Esophagus squamous epithelium (tissue), 5 donors: ENCODE measurements at places on chromosomes 6 and 20.

GRCh38 chr6:104788400-104788799 lies 71.3 kb downstream of the HACE1 start:
- DNase-seq: no peak

- no peak for DNase-seq
These were observed 8.9 kb downstream of the C6orf118 start for GRCh38 chr6:165300422-165300936.

DNA sequence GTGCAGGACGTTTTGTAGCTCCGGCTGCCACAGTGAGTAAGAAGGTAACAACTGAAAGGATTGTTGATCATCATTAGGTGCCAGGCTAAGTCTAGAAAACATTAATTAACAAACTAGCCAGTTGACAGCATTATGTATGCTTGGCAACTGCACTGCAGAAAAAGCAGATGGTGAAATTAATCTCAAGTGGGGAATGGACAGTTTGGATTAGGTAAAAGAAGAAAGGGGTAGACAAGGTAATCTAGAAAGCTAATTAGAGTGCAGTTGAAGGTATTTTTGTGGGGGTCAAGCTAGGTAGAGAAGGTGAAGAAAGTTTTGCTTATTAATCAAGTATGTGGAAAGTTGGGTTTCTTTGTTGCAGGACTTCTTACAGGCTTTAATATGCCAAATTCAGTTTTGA lies 69.7 kb upstream of the HINT3 start:
- no peak for DNase-seq

GRCh38 chr20:10553326-10553984 lies 118.3 kb downstream of the SLX4IP start:
- DNase-seq: no peak

DNA sequence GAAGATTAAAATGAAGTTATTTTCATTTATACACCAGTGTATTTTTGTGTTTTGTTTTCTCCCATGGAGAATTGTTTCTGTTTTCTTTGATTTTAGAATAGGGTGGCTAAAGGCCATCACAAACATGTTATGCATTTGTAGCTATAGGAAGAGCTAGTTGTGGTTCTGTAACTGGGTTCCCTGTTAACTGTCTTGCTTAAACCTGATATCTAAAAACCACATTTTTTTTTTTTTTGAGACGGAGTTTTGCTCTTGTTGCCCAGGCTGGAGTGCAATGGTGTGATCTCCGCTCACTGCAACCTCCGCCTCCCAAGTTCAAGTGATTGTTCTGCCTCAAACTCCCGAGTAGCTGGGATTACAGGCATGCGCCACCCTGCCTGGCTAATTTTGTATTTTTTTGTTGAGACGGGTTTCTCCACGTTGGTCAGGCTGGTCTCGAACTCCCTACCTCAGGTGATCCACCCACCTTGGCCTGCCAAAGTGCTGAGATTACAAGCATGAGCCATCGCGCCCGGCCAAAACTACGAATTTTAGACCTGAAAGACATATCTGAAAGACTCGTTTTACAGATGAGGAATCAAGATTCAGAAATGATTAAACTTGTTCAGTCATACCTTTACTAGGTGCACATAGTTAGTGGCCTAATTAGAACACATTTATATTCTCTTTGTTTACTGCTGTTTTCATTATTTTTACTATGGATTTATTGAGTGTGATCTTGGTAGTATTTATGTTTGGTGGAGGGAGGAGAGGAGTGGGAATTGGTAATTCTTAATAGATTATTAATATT lies 18.0 kb downstream of the SCAF8 start:
- DNase-seq: no peak

GRCh38 chr6:155078331-155078745 lies 83.2 kb downstream of the TIAM2 start:
- DNase-seq: no peak

DNA sequence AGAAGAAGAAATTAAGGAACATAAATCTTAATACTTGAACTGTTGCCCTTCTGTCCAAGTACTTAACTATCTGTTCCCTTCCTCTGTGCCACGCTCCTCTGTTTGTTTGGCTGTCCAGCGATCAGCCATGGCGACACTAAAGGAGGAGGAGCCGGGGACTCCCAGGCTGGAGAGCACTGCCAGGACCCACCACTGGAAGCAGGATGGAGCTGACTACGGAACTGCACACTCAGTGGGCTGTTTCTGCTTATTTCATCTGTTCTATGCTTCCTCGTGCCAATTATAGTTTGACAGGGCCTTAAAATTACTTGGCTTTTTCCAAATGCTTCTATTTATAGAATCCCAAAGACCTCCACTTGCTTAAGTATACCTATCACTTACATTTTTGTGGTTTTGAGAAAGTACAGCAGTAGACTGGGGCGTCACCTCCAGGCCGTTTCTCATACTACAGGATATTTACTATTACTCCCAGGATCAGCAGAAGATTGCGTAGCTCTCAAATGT lies 17.1 kb downstream of the IRF4 start:
- DNase-seq: no peak

DNA sequence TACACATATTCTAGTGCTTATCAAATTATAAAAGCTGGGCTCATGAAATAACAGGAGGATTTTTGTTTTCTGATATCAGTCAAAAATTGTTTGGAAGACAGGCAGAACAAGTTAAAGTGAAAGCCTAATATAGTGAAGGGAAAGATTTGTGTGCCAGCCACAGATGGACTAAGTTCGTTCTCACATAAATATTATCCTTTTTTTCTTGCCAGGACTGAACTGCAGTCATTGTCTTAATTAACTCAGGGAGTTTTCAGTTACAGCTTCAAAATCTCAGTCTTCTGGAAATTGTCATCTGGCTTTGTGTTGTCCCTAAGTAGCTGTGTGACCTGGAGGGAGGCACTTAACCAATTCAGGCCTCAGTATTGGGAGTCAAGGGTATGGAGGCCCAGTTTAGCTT lies 40.7 kb downstream of the PLCB4 start:
- no peak for DNase-seq

DNA sequence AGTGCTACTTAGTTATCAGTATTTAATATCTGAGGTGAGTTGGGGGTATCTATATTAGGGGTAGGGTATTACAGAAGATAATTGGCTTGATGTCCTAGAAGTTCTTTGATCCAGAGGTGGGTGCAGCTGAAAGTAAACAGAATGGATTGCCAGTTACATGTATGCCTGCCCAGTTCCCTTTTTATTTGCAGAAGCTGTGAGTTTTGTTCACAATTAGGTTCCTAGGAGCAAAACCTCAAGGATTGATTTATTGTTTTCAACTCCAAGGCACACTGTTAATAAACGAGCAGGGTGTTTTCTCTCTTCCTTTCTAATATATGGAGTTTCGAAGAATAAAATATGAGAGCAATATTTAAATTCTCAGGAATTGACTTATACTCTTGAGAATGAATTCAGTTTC lies 129.0 kb downstream of the SULF2 start:
- no peak for DNase-seq

DNA sequence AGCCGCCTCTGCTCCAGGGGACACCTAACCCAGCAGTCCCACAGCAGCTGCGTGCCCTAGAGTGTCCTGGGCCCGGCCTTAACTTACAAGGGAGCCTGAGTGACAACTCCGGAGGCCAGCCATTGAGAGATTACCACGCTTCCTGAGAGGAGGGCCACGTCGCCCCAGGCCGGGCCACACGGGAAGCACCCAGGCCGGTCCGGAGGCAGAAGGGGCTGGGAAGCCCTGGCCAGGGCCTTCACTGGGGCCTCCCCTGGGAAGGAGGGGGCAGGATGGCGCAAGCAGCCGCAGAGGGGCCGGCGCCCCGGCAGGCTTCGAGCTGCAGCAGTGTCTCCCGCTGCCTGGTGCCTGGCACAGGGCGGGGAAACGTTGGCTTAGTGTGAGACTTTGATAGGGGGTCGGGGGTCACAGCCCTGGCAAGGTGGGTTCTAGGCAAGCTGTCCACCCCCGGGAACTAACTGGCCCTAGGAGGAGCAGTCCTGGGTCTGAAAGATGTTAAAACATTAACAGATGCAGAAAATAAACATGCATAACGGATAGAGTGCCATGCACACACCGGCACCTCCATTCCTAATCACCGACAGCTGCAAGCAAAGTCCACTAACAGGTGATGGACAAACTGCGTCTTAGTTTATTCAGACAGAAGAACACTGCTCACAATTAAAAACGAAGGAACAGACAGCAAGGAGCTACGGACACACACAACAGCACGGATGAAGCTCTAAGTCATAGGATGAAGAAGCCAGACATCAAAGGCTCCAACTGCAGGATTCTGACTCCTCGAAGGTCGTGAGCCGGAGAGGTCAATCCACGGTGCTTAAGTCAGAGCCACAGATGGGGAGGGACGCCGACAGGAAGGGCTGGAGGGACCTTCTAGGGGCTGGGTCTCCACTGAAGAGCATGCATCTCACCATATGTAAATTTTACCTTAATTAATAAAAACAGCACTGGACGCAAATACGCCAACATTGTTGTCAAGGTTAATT lies 17.4 kb downstream of the CHRNA4 start:
- DNase-seq: no peak

DNA sequence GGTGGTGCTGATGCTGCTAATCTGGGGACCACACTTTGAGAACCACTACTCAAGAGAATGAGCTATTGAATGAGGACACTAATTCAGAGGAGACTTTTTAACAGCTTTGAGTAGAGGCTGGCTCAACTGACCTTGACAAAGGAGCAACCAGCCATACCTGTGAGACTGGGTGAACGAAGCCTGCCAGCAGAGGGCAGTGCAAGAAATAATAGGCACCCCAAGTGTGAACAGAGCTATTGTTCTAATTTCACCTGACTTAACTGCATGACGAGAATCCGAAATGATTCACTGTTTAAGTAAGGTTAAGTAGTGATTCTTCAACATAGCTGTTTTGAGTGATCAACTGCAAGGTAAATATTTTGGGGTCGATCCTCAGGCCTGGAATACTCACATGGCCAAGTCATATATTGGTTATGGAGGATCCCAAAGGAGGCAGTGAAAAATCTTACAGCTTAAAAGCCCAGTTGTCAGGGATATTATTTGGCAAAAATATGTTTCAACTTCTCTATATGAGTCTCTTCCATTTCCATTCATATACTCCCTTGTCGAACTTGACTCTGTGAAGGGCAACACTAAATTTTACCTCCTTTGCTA lies 550.5 kb upstream of the MARCKS start:
- DNase-seq: no peak

DNA sequence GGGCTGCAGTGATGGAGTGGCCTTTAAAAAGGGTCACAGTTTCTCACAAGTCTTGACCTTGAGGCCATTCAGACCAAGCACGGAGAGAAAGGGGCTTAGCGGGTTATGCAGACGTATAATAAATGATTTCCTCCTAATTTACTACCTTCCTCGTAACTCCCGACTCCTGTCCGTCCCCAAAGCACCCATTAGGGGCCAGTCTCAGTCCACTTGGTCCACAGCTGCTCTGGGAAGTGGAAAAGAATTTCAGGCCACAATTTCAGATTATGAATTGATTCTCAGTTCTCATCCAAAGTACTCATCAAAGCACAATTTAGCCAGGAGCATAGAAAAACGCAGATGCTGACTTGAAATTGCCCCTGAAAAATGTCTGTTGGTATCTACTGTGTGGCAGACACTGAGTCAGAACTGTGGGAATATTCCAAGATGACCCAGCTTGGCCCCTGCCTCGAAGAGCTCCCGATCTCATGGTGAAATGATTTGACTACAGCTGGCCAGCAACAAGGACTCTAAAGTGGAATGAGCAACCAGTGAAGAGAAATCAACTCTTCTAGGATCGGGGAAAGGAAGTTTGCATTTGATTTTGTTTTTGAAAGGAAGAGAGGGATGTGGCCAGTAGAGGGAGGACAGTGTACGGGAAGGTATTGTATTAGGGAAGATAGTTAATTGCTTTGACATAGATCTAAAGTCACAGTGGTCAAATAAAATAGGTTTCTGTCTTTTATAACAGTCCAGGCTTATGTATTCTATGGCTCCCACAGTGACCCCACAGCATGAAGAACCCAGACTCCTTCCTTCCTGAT lies 15.2 kb upstream of the STK35 start:
- DNase-seq: no peak

DNA sequence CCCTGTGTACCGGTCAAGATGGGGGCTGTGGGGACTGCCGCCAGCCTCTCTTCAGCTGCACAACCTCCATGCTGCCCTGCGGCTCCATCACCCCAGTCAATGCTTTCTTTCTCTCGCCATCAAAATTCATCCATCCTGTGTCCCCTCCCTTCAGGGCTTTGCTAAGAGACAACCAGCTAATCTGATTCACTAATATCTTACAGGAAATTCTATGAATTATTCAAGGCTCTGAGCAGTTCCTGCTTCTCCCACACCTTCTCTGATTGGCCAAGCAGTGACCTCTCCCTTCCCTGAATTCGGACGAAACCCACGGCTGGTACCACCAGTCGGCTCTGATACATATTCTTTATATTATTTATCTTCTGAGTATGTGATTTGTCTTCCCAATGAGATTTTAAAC lies 13.8 kb downstream of the ITPR3 start:
- DNase-seq: no peak

DNA sequence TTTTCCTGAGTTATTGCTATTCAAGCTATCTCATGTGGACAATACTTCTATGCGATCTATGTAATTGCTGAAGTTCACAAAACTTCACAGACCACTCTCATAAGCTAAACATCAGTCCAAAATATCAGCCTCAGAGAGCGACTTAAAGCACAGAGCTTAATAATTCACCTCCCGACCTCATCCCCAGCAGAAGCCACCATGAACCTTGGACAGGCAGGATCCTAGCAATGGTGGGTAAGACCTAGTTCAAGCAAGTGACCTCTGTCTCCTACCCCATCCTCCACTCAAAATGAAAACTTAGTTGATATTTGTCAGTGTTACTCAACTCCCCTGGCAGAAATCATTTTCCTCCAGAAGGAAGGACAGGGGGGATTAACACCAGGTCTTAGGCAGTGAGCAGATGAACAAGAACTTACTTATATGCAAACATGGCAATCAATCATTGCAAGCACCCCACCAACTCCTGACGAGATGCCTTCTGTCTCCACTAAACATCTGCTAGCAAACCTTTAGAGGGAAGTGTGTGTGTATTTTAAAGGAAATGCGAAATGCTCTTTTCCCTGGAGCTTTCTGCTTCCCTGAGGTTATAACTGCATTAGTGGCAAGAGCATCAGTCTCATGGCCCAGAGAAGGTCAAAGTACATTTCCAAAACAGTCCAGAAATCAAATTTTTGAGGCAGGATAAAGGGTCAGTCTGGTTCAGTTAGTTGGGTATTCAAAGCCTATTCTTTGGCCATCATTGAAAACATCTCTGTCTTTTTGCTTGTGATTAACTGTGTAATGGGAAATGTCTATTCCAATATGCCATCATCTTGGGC lies 90.0 kb downstream of the SLC22A23 start:
- DNase-seq: no peak

DNA sequence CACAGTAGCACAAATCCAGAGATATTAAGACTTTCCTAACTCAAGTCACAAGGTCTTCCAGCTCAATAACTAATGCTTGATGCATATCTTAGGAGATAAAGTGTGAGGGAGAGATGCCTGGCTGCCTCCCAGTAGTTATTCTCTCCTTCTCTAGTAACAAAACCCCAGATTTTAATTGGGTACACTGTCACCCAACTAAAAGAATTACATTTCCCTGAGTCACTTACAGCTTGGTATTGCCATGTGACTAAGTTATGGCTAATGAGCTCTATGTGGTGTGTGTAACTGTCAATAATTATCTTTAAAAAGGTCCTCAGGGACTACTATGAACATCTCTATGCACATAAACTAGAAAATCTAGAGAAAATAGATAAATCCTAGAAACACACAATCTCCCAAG lies 32.0 kb downstream of the KIF6 start:
- no peak for DNase-seq
